Naive thymus-derived CD8-positive, alpha-beta T cell (primary cell): ENCODE measurements at places on chromosomes 11 and 22. TPM values are rescaled to one million over a fixed set of nuclear protein-coding genes. Genes with fewer than 3 reads are reported as not detected.

DNA sequence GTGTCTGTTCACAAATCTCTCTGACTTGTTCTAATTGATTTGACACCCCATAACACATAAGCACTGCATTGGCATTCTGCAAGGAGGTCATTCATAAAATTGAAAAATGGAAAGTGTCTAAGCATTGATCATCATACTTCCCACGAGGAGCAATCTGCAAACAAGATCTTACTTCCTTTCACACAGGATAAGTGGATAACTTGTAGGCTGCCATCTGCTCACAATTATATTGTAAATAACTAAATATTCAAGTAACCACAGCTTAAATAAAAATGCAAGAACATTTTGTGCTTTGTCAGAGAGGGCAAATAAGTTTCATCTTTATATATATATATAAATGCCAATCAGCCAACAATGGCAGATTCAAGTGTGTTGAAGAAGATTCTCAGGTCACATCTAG is 264.8 kb upstream of the ZC3H12C start:
- H3K36me3 ChIP-seq, result no peaks in the 10 kb centered on the region
- no peak overlapping the region for H3K4me3 ChIP-seq
- DNase-seq, result no peak
- H3K4me1 ChIP-seq, result peaks cover 2% of the 10 kb centered on the region
- no peaks in the 10 kb centered on the region for H3K27me3 ChIP-seq

DNA sequence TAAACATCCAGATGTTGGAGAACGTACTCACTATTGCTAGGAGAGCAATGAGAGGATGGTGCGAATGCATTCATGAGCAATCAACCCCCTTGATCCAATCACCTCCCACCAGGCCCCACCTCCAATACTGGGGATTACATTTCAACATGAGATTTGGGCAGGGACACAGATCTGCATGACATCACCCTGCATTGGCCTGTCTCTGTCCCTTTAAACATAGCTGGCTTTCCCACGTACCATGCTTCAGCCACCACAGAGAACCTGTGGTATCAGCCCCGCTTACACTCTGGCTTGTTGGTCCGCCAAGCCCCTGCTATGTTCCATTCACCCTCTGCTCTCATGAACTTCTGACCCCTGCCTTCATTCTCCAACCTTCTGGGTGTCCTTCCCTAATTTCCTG is 157.5 kb upstream of the E2F8 start:
- no peak for DNase-seq
- no peak overlapping the region for H3K4me3 ChIP-seq
- H3K4me1 ChIP-seq, result no peaks in the 10 kb centered on the region
- H3K36me3 ChIP-seq, result no peaks in the 10 kb centered on the region
- H3K27ac ChIP-seq, result no peak overlapping the region

GRCh38 chr11:104339380-104339831 is 175.5 kb upstream of the PDGFD start:
- no peak for DNase-seq
- H3K36me3 ChIP-seq, result no peaks in the 10 kb centered on the region
- peaks cover 3% of the 10 kb centered on the region for H3K4me1 ChIP-seq
- peaks cover 2% of the 10 kb centered on the region for H3K27me3 ChIP-seq
- H3K4me3 ChIP-seq, result no peak overlapping the region

GRCh38 chr11:17385926-17386325 is 2.5 kb downstream of the KCNJ11 start:
- DNase-seq, result no peak
- no peak overlapping the region for H3K4me3 ChIP-seq
- no peaks in the 10 kb centered on the region for H3K27me3 ChIP-seq
- H3K4me1 ChIP-seq, result no peaks in the 10 kb centered on the region
- H3K27ac ChIP-seq, result no peak overlapping the region

ZNF70 gene
- 0.20 TPM for polyA plus RNA-seq

GPHA2 gene
- polyA plus RNA-seq, result not detected

RAB38 gene
- 0.83 TPM for polyA plus RNA-seq

DNA sequence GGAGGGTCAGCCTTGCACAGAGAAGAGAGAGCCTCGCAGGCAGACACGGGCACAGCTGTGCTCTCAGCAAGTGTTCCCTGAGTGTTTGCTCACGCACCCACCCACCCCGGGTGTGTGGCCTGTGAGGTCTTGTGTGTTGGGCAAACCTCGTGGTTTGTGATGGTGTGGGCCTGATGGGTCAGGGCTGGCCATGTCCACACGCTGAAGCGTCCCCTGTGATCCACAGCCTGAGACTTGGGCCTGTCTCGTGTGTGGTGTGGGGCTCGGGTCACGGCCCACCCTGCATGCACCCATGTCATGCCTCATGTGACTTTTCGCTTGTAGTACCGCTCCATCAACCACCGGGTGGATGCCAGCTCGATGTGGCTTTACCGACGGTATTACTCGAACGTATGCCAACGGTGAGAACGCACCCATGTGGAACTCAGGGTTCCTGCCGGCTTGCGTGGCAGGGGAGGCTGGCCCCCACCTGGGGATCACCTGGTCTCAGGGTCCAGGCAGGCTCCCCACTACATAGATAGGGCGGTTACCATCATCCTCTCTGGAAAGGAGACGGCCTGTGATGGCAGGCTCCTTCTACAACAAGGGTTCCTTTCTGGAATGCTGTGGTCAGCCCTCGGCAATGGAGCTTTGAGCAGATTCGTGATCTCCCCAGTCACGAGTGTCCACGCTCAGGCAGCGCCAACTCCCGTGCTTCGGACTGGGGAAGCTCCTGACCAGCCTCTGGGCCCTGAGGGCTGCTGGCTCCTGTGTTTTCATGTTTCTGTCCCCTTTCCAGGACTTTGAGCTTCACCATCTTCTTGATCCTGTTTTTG is 5.9 kb downstream of the TPCN2 start:
- H3K4me3 ChIP-seq, result no peak overlapping the region
- no peak for DNase-seq
- no peak overlapping the region for H3K27ac ChIP-seq
- no peaks in the 10 kb centered on the region for H3K36me3 ChIP-seq
- no peaks in the 10 kb centered on the region for H3K27me3 ChIP-seq

SERHL2 gene
- polyA plus RNA-seq, result 0.44 TPM

DNA sequence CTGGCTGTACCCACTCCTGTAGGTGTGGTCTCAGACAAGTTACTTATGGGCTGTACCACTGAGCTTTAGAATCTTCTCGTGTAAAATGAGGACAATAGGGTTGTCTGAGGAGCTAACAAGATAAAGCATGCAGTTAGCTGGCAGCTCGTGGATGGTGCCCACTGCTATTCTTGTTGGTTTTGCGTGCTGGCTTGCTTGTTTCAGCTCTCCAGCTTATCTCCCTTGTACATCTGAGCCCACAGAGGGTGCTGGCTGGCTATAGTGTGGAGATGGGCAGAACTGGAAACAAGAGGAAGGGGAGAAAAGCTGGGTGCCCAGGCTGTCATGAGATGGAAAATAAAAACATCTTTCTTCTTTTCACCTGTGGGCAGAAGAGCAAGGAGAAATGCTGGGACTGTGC is 46.5 kb upstream of the GALNT18 start:
- DNase-seq, result no peak
- peaks cover 4% of the 10 kb centered on the region for H3K36me3 ChIP-seq
- H3K4me1 ChIP-seq, result no peaks in the 10 kb centered on the region
- H3K27me3 ChIP-seq, result peaks cover 43% of the 10 kb centered on the region

PGM2L1 gene
- 2.9 TPM for polyA plus RNA-seq

DNA sequence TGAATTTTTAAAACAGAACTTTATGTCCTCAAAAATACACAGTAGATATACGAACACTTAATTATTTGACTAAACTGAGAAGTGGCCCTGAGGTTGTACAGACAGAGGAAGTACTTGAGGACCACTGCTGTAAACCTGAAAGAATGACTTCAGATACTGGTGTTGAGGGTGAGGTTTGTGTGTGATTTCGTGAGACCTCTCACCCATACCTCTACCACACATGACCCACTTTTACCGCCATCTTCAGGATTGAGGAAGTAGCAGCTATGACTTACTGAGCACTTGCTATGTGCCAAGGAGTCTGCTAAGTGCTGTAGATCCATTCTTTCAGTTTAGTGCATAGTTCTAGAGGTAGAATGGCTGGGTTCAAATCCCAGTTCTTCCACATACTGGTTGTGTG is 21.9 kb downstream of the MMP13 start:
- no peaks in the 10 kb centered on the region for H3K36me3 ChIP-seq
- H3K27ac ChIP-seq, result no peak overlapping the region
- peaks cover 2% of the 10 kb centered on the region for H3K27me3 ChIP-seq
- DNase-seq, result no peak

PRG2 gene
- not detected for polyA plus RNA-seq

DNA sequence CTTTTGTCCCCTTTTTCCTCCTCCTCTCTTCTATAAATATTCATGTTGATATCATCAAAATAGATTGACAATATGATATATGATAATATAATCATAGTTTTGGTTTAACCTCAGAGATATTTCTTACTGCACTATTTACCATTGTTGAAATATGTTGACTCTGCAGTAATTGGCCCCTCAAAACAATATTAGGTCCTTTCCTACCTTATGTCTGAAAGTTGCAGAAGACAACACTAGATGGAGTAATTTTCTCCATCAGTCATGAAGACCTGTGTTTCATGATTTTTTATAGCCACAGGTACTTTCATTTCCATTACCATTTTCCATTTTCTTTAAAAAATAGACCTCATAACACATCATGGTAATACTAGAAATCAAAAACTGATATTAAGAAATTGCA is 284.4 kb downstream of the LUZP2 start:
- DNase-seq, result no peak
- H3K36me3 ChIP-seq, result no peaks in the 10 kb centered on the region
- H3K27me3 ChIP-seq, result no peaks in the 10 kb centered on the region
- no peak overlapping the region for H3K27ac ChIP-seq

RANGAP1 gene
- 30.1 TPM for polyA plus RNA-seq

DEUP1 gene
- not detected for polyA plus RNA-seq

DNA sequence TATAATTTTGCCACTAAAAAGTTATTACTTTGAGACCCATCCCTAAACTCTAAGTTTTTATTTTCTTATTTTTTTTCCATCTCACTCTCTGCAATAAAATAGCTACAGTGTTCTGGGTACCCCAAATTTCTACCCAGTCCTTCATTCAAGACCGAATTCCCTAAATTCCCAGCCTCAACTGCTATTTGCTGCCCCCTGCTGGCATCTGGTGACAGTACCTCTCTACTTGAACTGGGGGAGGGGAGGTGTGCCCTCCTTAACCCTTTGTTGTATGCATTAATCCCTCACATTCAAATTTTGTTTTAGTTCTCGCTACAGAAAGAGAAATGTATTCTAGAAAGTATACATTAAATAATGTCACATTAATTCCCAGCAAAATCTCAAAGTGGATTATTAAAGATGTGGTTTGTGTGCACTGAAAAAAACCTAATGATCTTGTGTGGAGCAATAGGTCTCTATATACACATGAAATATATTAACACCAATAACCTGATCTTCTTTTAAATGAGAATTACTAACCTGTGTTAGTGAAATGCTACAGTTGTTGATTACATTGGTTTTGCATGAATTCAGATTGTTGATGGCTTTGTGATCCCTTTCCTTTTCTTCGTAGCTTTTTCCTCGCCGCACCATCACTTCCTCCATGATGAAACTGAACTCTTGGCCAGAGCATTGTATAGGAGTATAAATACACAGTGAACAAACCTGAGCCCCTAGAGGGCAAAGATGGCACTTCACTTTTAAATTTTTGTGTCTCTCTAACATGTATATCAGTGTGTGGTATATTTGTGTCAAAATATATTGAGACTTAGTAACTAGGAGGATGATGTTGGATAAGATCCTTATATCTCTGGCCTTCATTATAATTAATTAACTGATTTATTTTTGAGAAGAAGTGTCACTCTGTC is 590.0 kb downstream of the METTL15 start:
- DNase-seq, result no peak
- no peak overlapping the region for H3K4me3 ChIP-seq
- no peaks in the 10 kb centered on the region for H3K36me3 ChIP-seq
- no peaks in the 10 kb centered on the region for H3K27me3 ChIP-seq

FAM227A gene
- polyA plus RNA-seq, result not detected

- no peak overlapping the region for H3K4me3 ChIP-seq
- H3K27me3 ChIP-seq, result no peaks in the 10 kb centered on the region
- H3K4me1 ChIP-seq, result peaks cover 28% of the 10 kb centered on the region
- no peak overlapping the region for H3K27ac ChIP-seq
- DNase-seq, result no peak
Observed at GRCh38 chr22:40595497-40596234, 40.9 kb downstream of the MRTFA start.

GRCh38 chr11:46611526-46612304 is 5.3 kb downstream of the HARBI1 start:
- H3K4me3 ChIP-seq, result no peak overlapping the region
- DNase-seq, result no peak
- H3K36me3 ChIP-seq, result no peaks in the 10 kb centered on the region
- peaks cover 8% of the 10 kb centered on the region for H3K4me1 ChIP-seq

DNA sequence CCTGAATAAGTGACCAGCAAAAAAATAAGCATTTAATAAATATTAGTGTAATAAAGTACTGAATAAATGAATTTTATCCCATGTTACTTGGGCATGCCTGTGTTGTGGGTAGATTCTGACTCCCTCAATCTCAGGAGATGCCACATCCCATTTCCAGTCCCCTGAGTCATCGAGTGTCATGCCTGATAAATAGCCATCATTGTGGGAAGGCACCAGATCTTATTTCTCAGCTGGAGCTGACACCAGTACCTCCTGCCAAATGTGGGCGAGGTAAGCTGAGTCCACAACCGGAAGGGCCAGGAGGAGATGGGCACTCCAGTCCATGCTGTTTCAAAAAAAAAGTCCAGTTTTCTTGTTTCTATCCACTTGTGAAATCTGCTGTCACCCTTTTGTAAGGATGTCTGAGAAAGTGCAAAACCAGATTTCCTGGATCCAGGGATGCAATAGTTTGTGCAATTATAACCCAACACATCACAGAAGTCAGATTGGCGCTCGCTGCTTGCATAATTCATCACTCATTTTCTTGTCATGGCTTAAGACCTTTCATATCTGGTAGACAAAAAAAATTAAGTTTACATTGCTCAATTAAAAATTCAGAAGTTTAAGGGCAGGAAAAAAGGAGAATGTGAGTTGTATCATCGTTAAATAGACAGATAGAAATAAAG is 311.6 kb downstream of the MIAT start:
- peaks cover 12% of the 10 kb centered on the region for H3K36me3 ChIP-seq
- H3K27me3 ChIP-seq, result peaks cover 4% of the 10 kb centered on the region

RTN4RL2 gene
- 0.09 TPM for polyA plus RNA-seq

MS4A14 gene
- polyA plus RNA-seq, result not detected

- peaks cover 4% of the 10 kb centered on the region for H3K27me3 ChIP-seq
- no peaks in the 10 kb centered on the region for H3K4me1 ChIP-seq
Observed at GRCh38 chr11:27963370-27963769, 144.6 kb downstream of the KIF18A start.

- peak overlapping the region; percentile 88 for H3K4me3 ChIP-seq
- H3K36me3 ChIP-seq, result peaks cover 4% of the 10 kb centered on the region
- no peaks in the 10 kb centered on the region for H3K27me3 ChIP-seq
- DNase-seq, result no peak
- peak overlapping the region; percentile 90 for H3K27ac ChIP-seq
Observed at GRCh38 chr11:57426439-57426928, 437 bp downstream of the SLC43A3 start.

CBLIF gene
- not detected for polyA plus RNA-seq

KCNE3 gene
- polyA plus RNA-seq, result not detected

- peaks cover 13% of the 10 kb centered on the region for H3K27me3 ChIP-seq
- DNase-seq, result no peak
- no peaks in the 10 kb centered on the region for H3K36me3 ChIP-seq
- peak overlapping the region; percentile 15 for H3K27ac ChIP-seq
- H3K4me3 ChIP-seq, result peak overlapping the region; percentile 52
Observed at GRCh38 chr11:69558519-69558941, 77.1 kb downstream of the LINC01488 start.
